ENCODE measurements at places on chromosomes 6 and 20.

DNA sequence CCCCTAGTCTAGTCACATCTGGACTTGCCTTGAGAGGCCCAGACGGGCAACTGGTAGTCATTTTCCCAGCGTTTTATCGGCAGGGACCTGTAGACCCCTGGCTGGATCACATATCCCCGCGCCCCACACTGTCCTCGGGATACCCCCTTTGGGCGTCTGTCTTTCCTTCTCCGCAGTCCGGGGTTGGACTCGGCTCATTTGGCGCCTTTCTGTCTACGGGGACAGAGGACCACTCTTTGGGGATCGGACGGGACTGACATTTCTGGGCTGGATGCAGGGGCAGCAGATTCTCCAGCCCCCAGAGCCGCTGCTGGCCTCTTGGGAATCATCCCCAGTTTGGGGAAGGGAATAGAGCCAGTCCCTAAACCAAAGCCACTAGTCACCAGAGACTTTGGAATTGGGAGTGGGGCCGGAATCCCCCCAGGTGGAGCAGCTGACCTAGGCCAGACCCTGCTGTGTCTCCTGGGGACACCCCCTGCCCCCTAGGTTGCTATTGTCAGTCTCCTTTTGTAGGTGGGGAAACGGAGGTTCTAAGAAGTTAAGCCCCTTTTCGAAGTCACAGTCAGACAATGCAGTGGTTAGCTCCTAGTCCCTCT lies 734 bp downstream of the FAM110A start:
- DNase-seq = no peak

- DNase-seq = no peak
Observed at GRCh38 chr6:150250826-150251225, 108.0 kb downstream of the PPP1R14C start.

- no peak for DNase-seq
Observed at GRCh38 chr6:169171951-169172350, 81.7 kb downstream of the THBS2 start.

DNA sequence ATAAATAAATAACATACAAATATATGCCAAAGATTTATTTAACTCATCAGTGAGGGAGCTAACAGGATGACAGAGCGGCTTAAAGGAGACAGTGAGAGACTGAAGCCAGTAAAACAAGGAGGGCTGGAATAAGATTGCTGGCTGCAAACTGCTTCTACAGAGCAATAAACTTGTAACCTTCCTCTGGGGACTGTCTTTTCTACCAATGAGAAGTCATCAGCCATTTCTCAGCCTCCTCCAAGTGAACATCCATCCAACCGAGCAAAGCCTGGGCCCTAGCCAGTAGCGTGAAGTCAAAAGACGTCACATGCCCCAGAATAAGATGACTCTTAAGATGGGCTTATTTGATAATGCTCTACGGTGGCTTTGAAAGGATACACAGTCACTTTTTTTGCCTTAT lies 42.5 kb downstream of the CPXM1 start:
- DNase-seq = no peak

Data from NCI-H2081 (cell line).